NCI-H1436 (cell line): ENCODE measurements at places on chromosomes 1 and 21.
A peak's percentile ranks its signal among the peaks of the same experiment; 100 is the strongest.

- no peak for DNase-seq
These were observed 24.8 kb downstream of the FBXO2 start for GRCh38 chr1:11629184-11630016.

- peak; percentile 93 for DNase-seq
These were observed 97.2 kb upstream of the ARTN start for GRCh38 chr1:43836267-43836951.

DNA sequence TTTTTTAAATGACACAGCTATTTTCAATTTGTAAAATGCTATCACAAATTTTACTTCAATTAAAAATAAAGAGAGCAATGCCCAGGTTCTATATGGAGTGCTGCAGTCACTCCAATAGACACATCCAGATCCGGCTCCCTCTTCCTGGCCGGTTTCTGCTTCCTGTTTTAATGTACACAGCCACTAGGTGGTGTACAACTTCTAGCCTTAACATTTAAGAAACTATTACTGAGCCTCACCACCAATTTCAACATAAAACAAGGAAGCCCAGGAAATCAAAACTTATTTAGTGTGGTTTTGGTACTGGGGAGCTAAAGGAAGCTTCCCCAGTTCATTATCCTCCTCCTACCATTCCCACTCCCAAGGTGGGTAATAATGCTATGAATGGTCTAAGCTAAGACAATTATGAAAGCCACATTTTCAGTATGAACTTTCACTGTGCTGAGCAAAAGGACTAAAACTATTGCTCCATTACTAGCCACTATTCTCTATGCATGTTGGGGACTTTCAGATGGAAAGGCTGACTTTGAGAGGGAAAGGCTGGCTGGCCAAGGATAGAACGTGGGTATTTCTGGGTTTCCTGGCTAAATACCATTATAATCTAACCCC, 25.5 kb upstream of the MTMR11 start:
- DNase-seq = peak; percentile 13

DNA sequence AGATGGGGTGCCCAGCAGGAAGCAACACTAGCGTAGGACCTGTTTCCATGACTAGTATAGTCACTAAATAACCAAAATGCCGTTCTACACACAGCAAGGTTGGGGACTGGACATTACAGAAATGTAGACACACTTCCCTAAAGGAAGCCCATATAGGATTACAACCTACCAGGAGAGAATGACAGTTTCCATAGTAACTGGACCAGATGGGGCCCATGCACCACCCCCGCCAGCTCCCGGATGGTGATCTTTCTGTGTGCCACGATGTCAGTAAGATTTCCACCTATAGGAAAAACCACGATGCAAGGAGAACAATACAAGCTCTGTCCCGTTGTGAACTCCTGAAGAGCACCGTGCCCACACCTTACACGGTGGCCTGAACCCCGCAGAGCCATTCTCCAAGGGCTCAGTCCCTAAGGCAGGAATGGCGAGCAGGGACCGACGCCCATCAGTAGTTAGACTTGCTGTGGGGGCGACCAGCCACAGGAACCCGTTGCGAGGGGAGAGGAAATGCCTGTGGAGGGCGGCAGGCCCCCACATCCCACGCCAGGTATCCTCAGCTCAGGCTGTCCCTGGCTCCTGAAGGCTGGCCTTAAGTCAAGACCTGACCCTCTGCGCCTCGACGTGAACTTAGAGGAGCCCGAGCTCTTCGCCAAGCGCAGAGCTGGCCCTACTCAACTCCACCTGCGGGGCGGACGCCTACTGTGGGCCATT, 13.6 kb upstream of the CEP85 start:
- no peak for DNase-seq

DNA sequence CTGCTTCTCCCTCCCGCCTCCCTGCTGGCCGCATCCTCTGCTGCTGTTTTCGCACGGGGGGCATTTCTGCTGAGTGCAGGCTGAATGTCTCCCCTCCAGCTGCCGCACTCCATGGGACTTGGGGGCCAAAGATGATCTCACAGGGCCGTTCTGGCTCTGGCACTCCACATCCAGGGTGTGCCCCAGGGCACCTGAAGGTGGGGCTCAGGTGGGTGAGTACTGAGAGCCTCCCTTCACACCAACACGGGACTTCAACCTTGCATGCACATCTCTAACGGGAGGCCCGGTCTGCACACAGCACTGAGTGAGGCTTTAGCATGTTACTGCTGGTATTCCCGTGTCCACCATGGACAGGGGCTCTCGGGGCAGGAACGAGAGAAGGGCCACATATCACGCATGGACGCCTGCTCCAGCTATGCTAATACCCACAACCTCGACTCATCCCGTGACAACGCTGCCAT, 88.9 kb downstream of the DMRTB1 start:
- DNase-seq = no peak

DNA sequence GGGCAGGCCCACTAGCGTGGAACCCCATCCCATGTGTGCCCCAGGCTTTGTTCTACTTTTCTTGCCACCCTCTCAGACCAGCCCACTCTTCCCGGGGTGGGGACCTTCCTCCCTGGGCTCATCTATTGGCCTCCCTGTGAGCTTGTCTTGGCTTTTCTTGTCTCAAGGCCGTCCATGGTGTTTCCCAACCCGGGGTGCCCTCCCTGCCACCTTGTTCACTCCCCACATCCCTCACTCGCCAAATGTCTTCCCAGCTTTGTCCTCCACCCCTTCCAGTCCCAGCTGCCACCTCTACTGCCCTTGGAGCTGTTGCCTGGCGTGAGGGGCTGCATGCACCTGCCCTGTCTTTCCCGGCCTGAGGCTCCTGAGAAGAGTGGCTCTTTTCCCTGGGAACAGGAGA, 18.4 kb downstream of the LRRC71 start:
- DNase-seq = no peak

- DNase-seq = no peak
These were observed 58.2 kb upstream of the SLC45A1 start for GRCh38 chr1:8259498-8260290.
